ENCODE measurements at places on chromosomes 16 and 17.

DNA sequence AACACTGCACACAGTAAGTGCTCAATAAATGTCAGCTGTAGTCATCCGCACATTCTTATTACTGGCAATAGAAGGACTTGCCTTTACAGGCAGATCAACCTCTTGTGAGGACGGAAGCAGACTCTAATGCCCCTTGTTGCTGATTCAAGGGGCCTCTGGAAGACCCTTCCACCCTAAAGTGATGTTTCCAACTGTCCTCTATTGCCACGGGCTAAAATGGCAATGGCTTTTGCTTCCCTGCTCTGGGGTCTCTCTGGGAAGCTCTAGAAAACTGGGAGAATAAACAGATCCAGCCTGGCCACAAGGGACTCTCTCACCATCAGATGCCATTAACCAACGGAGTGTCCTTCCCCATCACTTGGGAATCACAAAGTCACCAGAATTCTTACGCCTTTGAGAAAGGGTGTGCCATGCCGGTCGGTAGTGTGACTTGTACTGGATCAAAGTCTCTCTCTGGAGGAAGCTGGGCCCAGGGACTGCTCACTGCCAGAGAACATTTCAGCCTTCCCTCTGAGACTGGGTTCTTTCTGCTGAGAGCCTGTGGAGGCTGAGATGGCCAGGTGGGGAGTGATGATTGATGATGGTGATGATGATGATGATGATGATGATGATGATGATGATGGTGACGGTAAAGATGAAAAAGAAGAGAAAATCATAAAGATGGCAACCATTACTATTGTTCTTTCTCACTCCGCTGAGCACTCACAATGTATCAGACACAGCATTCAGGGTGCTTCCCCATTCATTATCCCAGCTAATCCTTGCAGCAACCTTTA lies 146.8 kb downstream of the CYLD start:
- no peaks in the 10 kb centered on the region for H3K36me3 ChIP-seq
- DNase-seq, result no peak
- no peak overlapping the region for H3K27ac ChIP-seq
- no peaks in the 10 kb centered on the region for H3K27me3 ChIP-seq
- no peaks in the 10 kb centered on the region for H3K4me1 ChIP-seq

DNA sequence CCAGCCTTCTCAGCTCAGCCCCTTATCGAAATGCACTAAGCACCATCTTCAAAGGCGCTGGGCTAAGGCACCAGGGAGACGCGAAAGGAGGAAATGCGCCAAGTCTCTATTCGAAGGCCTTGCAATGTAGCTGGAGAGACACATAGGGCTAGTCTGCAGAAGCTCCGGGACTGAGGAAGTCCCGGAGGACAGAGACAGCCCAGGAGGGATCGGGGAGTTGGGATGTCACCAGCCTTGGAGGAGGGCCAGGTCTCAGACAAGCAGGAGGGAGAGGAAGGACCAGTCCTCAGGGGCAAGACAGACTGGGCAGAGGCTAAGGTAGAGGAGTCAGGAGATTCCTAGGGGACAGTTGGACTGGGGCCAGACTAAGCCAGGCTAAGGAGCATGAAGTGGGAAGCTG lies 8.5 kb downstream of the C17orf100 start:
- H3K4me1 ChIP-seq, result peaks cover 17% of the 10 kb centered on the region
- H3K36me3 ChIP-seq, result no peaks in the 10 kb centered on the region
- H3K4me3 ChIP-seq, result no peak overlapping the region

- no peaks in the 10 kb centered on the region for H3K27me3 ChIP-seq
- H3K27ac ChIP-seq, result no peak overlapping the region
- H3K4me3 ChIP-seq, result no peak overlapping the region
- no peak for DNase-seq
- no peaks in the 10 kb centered on the region for H3K4me1 ChIP-seq
Measured at GRCh38 chr17:30148376-30148775, 31.8 kb downstream of the NSRP1 start.

- no peak overlapping the region for H3K27ac ChIP-seq
- DNase-seq, result no peak
- H3K27me3 ChIP-seq, result peaks cover 21% of the 10 kb centered on the region
- H3K36me3 ChIP-seq, result no peaks in the 10 kb centered on the region
- H3K4me1 ChIP-seq, result peaks cover 16% of the 10 kb centered on the region
Measured at GRCh38 chr16:86576591-86577313, 1.6 kb upstream of the FOXL1 start.

- H3K27me3 ChIP-seq, result no peaks in the 10 kb centered on the region
- no peak for DNase-seq
- peaks cover 46% of the 10 kb centered on the region for H3K4me1 ChIP-seq
- no peak overlapping the region for H3K4me3 ChIP-seq
- H3K36me3 ChIP-seq, result no peaks in the 10 kb centered on the region
Measured at GRCh38 chr16:70428178-70428998, 10.5 kb downstream of the ST3GAL2 start.

DNA sequence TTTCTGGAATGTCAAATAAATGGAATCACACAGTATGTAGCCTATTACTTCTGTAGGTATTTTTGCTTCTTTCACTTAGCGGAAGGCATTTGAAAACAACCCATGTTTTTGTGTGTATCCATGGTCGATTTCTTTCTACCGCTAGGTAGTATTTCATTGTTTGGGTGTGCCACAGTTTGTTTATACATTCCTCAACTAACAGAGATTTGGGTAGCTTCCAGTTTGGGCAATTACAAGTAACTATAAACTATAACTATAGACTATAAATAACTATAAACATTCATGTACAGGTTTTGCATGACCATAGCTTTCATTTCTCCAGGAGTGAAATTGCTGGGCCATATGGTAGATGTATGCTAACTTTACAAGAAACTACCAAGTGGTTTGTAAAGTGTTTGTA lies 40.1 kb downstream of the LYRM9 start:
- H3K36me3 ChIP-seq, result no peaks in the 10 kb centered on the region
- H3K27ac ChIP-seq, result no peak overlapping the region
- no peak for DNase-seq
- H3K4me3 ChIP-seq, result no peak overlapping the region
- H3K4me1 ChIP-seq, result no peaks in the 10 kb centered on the region
- H3K27me3 ChIP-seq, result no peaks in the 10 kb centered on the region

DNA sequence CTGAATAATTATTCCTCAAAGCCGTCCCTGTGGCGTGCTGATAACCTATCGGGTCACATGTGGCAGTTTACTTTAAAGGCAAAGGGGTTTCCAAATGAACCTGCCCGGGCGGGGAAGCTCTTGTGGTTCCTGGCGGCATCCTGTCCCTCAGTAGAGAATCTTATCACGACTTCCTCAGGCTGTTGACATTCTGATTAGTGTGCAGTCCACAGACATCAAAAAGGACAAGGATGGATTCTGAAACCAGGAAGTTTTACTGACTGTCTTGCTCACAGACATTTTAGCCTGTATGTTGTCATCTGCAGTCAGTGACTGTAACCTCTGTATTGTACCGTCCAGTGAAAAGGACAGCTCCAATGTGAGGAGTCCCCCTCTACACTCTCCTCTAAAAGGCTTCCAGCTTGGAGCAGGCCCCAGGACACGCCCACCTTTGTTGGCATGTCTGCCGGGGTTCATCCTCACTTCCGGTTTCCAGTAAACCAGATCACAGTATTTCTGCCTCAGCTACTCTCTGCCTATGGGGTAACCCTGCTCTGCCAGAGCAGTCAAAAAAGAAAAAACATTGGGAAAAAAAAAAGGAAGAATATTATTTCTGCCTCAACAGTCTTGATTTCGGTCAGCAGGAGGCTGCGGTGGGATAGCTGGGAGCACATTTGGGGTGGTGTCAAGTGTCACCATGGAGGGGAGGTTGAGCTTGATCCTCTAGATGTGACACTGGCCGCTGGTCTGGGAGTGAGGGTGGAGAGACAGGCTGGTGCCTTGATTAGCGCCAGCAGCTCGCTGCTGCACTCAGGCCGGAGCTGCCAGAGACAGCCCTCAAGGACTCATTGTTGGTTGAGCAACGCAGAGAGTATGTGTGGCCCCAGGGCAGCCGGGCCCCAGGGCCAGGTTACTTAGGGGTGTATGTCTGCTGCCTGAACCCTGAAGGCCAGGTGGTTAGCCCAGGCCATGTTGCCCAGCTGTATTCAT lies 89.0 kb upstream of the DNAH17 start:
- H3K4me1 ChIP-seq, result peaks cover 35% of the 10 kb centered on the region
- no peaks in the 10 kb centered on the region for H3K36me3 ChIP-seq
- H3K4me3 ChIP-seq, result peak overlapping the region; percentile 36
- H3K27ac ChIP-seq, result peak overlapping the region; percentile 33
- no peaks in the 10 kb centered on the region for H3K27me3 ChIP-seq
- DNase-seq, result peak; percentile 63

- DNase-seq, result no peak
- H3K27ac ChIP-seq, result no peak overlapping the region
- H3K27me3 ChIP-seq, result no peaks in the 10 kb centered on the region
- peaks cover 7% of the 10 kb centered on the region for H3K4me1 ChIP-seq
- H3K4me3 ChIP-seq, result no peak overlapping the region
Measured at GRCh38 chr17:51035431-51035830, 85.2 kb downstream of the SPAG9 start.

- no peaks in the 10 kb centered on the region for H3K36me3 ChIP-seq
- DNase-seq, result no peak
- no peak overlapping the region for H3K27ac ChIP-seq
- H3K4me3 ChIP-seq, result no peak overlapping the region
- H3K4me1 ChIP-seq, result no peaks in the 10 kb centered on the region
- H3K27me3 ChIP-seq, result no peaks in the 10 kb centered on the region
Measured at GRCh38 chr16:17162560-17162959, 308.2 kb downstream of the XYLT1 start.

DNA sequence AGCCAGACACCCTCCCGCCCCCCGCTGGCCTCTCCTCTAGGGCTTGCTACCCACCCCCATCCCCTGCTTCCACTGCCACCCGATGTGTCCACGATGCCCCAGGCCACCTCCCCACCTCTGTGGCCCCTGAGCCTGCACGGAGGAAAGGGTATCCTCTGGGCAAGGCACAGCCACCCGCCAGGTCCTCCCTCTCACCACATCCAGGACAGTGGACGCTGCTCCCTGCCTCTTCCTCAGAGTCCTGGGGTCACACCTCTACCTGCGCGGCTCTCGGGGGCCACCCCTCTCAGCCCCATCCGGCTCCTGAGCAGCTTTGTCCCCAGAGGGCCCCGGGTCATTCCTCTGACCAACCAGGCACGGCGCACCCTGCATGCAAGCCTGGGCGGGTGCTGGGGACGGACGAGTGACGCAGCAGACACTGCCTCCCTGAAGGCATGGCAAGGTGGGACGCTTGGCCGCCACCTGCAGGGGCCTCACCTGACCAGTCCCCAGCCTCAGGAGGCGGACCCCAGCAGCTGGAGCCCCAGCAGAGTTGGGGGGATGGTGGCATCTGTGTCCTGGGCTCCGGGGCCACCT lies 24.8 kb downstream of the FLYWCH1 start:
- peaks cover 38% of the 10 kb centered on the region for H3K36me3 ChIP-seq
- DNase-seq, result no peak
- H3K4me1 ChIP-seq, result no peaks in the 10 kb centered on the region
- H3K27me3 ChIP-seq, result no peaks in the 10 kb centered on the region

- H3K27ac ChIP-seq, result peak overlapping the region; percentile 92
- peaks cover 37% of the 10 kb centered on the region for H3K36me3 ChIP-seq
- H3K27me3 ChIP-seq, result no peaks in the 10 kb centered on the region
- H3K4me3 ChIP-seq, result no peak overlapping the region
Measured at GRCh38 chr17:16418685-16419068, 3.3 kb downstream of the TRPV2 start.

DNA sequence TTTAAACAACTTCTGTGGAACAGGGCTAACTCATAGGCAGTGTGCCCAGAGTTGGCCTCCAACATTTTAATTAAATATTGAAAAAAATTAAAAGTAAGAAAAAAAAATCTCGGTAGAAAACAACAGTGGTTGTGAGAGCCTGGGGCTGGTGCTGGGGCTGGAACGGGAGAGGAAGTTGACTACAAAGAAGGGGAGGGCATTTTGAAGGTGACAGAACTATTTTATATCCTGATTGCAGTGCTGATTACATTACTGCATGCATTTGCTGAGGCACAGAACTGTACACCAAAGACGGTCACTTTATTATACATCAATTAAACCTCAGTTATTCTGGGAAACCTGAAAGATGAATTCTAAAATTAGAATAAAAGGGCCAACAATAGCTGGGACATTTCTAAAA lies 142.5 kb downstream of the PARN start:
- DNase-seq, result no peak
- H3K27ac ChIP-seq, result no peak overlapping the region
- no peak overlapping the region for H3K4me3 ChIP-seq
- H3K4me1 ChIP-seq, result peaks cover 18% of the 10 kb centered on the region
- H3K27me3 ChIP-seq, result no peaks in the 10 kb centered on the region

DNA sequence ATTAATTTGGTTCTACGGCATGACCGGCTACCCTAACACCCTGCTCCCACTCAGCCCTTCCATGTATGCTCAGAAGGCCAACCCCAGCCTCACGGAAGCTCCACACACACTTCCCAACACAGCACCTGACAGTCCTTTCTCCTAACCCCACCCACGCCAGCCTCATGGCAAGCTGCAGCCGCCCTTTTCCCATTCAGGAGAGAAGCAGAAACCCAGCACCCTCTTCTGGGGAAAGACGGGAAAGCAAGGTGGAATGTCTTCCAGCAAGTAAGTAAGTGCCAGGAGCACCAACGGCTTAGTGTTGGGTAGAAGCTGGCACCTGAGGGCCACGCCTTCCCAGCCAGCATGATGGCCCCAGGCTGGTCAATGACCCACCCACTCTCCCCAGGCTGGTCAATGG lies 32.1 kb downstream of the ABR start:
- no peaks in the 10 kb centered on the region for H3K36me3 ChIP-seq
- H3K27me3 ChIP-seq, result no peaks in the 10 kb centered on the region
- no peaks in the 10 kb centered on the region for H3K4me1 ChIP-seq
- no peak overlapping the region for H3K4me3 ChIP-seq

- H3K4me3 ChIP-seq, result no peak overlapping the region
- H3K36me3 ChIP-seq, result peaks cover 16% of the 10 kb centered on the region
- H3K27ac ChIP-seq, result no peak overlapping the region
- no peak for DNase-seq
- H3K27me3 ChIP-seq, result no peaks in the 10 kb centered on the region
Measured at GRCh38 chr17:79832218-79833109, 6.8 kb downstream of the CBX4 start.

GRCh38 chr16:69796285-69797118 lies 34.4 kb downstream of the WWP2 start:
- H3K4me1 ChIP-seq, result no peaks in the 10 kb centered on the region
- peaks cover 20% of the 10 kb centered on the region for H3K36me3 ChIP-seq
- H3K4me3 ChIP-seq, result no peak overlapping the region

GRCh38 chr16:85761861-85762260 lies 11.0 kb upstream of the C16orf74 start:
- DNase-seq, result no peak
- H3K27ac ChIP-seq, result no peak overlapping the region
- no peaks in the 10 kb centered on the region for H3K36me3 ChIP-seq
- no peaks in the 10 kb centered on the region for H3K27me3 ChIP-seq

DNA sequence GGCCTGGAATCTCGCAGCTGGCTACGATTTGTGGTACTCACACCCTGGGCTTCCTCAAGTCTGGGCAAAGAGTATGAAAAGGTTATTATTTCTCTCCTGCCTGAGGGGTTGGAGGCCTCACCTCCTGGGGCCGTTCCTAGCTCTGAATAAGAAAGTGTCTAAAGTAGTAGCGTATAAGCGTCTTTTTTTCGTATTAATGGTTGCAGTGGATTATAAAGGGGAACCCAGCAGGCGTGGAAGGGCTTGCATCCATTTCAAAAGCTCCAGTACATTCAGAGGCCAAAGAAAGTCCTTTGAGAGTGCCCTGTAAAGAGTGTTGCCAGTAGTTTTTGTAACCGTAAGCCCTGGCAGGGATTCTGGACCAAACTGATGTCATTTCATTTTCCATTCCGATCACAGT lies 72.2 kb upstream of the MPHOSPH6 start:
- H3K4me1 ChIP-seq, result no peaks in the 10 kb centered on the region
- no peak for DNase-seq
- no peak overlapping the region for H3K27ac ChIP-seq
- H3K4me3 ChIP-seq, result no peak overlapping the region
- no peaks in the 10 kb centered on the region for H3K27me3 ChIP-seq
- no peaks in the 10 kb centered on the region for H3K36me3 ChIP-seq

Data from CD4-positive, alpha-beta memory T cell (primary cell).